ENCODE measurements at places on chromosomes 13 and 19. TPM values are rescaled to one million over a fixed set of nuclear protein-coding genes. Genes with fewer than 3 reads are reported as not detected.
A peak's percentile ranks its signal among the peaks of the same experiment; 100 is the strongest.

ZNF100 gene
- 9.2 TPM for polyA plus RNA-seq

ZMYM5 gene
- 17.4 TPM for polyA plus RNA-seq

LCP1 gene
- 10.9 TPM for polyA plus RNA-seq

SPTBN4 gene
- polyA plus RNA-seq, result 0.31 TPM

DNA sequence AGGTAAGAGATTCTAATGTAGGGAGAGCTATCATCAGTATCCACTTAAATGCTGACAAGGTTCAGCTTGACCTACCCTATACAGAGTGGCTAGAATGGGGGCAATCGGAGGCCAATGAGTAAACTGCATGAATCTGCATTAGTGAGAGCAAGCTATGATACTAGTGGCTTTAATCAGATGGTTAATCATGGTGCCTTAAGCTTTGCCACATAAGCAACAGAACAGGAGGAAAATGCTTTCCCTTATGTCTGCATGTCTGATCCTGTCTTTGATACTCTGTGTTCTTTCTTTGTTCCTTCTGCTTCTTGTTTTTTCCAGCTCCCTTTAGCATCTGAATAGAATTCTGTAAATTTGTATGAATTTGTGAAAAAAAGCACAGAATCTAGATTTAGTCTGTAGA, 91.1 kb downstream of the WDFY2 start:
- DNase-seq, result no peak

- no peak for DNase-seq
Measured at GRCh38 chr13:22121146-22121739, 450.4 kb downstream of the FGF9 start.

DNA sequence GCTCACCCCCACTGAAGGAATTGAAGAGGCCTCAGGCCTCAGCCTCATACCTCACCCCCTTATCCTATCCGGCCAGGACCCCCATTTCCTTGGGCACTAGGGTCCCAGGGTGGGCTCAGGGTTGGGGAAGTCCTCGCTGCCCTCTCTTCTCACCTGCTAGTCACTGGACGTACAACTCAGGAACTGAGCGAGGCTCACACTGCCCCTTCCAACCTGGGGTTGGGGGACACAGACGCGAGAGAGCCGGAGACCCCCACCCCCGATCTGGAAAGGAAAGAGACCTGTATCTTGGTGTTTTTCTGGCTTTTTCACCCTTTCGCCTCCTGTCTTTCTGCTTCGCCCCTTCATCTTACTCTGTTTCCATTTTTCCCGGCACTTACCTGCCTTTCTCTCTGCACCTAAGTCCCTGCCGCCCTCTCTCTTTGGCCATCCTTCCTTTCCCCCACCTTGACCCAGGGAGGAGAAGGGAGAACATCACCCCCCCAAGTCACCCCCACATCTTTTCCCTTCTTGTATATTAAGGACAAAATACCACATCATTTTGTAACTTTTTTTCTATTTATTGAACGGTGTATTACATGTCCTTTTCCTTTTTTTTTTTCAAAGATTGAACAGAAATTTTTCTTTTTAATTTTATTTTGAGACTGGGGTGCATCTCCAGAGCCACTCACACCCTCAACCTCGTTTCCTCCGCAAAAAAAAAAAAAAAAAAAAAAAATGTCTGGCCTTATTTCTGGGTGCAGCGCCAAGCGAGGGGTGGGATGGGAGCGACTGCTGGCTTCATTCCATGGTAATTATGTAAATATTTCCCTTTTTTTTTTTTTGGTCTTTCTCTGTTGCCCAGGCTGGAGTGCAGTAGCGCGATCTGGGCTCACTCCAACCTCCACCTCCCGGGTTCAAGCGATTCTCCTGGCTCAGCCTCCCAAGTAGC, 36.6 kb downstream of the ZSWIM4 start:
- no peak for DNase-seq

DNA sequence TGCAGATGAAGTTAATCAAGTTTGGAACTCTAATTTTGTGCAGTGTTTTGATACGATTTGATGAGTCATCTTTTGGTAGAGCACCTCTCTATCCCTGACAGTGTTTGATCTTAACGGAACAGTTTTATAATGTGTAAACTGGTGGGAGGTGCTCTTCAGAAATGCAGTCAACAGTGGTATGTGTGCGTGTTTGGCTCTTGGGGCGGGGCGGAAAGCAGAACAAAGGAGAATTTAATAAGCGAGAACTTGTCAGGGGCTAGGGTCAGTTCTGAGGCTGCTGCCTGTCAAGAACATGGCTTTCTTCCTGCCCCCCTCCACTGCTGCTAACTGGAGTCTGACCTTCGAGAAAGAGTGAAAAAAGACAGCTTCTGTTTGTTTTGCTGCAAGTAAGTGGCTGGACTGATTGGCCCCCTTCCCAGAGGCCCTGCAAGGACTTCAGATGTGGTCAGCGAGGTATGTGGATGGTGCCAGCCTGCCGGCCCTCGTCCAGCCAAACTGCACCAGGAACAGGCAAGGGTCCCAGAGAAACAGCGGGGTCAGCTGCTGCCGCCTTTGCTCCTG, 40.8 kb downstream of the BBC3 start:
- no peak for DNase-seq

DNA sequence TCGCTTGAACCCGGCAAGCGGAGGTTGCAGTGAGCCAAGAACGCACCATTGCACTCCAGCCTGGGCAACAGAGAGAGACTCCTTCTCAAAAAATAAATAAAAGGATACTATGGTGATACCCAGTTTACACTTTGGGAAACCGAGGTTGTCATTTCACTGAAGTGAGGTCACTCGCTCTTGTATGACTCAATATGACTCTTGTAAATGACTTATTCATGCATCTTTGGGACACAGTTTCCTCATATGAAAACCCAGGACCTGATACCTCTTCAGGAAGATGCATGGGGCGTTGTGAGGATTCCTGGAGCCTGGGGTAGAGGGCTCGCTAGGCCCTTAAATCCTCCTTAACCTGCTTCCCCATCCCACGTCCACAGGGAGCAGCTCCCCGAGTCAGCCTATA, 4.5 kb downstream of the PSMD8 start:
- no peak for DNase-seq

DNA sequence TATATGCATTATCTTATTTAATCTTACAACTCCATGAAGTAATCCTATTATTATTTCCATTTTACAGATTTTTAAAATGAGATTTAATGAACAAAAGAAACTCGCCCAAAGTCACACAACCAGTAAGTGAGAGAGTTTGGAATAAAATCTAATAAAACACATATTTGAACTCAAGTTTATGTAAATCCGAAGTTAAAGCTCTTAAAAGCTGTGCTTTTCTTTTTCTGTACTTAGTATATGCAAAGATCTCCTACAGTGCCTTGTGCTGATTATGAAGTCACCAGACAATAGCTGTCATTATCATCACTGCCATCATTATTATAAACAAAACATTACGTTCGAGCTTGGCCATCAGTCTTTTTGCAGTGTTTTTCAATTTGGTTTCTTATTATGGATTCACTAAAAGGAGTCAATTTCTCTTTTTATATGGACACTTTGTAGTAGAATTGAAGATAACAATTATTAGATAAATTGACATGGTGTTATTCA, 29.7 kb upstream of the ENOX1 start:
- no peak for DNase-seq

DNA sequence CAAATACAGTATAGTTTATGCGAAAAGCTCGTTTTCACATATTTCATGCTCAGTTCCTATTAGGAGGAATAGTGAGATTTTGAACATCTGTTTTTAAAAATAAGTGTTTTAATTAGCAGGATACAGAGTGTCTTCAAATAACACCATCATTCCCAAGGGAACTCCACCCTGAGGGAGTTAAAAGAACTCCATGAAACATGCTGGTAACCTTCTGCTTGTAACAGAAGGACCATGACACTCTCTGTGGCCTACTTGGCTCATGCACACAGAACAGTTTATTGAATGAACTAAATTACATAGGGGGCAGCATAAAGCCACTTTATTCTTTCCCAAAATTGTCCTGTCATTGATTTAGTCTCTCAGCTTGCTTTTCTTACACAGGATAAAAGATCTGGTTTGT, 809.5 kb upstream of the SLITRK6 start:
- no peak for DNase-seq

DNA sequence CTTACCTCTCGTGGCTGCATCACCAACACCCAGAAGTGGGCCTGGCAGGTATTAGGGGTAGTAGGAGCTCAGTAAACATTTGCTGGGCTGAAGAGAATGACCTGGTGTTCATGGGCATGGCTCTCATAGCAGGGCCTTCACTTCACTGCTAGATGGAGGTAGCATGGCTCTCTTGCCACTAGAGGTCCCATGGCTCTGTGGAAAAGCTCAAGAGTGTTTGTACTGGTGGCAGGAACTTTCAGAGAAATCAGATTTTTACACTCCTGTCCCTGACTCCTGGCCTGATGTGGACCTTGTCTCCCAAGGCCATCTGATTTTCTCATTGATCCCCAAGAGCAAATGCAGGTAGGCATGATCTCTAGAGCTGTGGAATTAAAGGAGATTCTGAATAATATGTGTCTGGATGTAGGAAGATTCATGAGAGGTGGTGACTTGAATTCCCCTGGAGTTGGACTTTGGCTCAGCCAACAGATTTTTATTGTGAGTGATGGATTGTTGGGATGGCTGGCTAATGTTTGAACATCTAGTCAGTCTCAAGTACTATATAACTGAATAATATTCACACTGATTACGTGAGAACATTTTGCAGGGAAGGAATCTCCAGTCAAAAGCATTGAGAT, 5.7 kb downstream of the ZNF574 start:
- DNase-seq, result no peak

DNA sequence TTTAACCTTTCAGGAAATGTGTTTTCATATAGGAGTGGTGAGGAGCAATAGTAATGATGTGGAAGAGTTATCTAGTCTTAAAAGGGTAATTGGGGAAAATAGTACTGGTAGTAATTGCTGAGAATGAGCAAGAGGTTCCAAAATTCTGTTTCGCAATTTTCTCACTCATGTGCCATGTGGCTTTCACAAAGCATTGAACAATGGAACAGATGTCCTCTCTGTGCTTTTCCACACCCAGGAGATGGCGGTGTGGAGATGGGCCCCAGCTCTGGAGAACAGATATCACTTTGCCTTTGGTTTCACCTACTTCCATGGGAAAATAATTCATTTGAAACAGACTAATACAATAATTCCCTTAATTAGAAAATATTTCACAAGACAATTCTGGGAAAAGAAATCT, 170.0 kb upstream of the SLC10A2 start:
- DNase-seq, result no peak

DNA sequence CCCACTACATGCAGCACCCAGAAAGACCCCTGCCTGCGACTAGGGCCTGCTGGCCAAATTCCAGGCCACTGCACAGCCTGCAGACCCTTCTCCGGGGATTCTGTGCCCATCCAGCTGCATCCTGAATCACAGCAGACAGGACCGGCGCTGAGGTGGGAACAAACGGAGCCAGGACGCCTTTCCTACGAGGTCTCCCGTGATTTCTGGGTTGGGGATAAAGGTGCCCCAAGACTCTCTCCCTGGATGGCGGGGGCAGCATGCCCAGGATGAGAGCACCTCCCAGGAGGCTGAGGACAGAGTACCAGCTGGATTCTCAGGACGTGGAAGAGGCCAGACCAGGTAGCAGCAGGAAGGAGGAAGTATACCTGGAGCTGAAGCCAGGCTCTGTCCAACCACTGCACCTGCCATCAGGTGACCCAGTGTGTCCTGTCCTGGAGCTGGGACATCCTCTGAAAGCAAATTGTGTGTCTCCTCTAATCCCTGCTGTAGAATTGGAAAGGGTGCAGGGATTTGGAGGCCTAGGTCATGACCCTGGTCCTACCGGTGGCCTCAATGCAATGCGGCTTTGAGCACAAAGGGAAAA, 3.4 kb upstream of the FUT5 start:
- DNase-seq, result no peak

DNA sequence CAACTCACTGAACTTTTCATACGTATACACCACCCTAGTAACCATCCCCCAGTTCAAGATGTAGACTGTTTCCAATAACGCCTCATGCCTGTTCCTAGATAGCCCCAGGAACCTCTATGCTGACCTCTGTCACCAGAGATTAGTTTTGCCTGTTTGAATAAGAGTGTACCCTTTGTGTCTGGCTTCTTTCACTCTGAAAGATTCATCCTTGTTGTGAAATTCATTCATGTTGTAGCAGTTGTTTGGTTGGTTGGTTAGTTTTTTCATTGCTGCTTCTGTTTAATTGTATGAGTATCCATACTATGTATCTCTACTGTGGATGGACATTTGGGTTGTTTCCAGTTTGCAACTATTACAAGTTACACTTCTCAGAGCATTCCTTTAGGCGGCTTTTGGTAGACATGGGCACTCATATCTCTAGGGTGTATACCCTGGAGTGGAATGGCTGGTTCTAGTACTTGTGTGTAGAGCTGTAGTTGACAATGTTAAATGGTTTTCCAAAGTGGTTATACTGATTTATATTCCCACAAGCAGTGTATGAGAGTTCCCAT, 1.6 kb downstream of the RNASEH2B start:
- no peak for DNase-seq

GRCh38 chr19:2275588-2276428, 6.2 kb downstream of the PEAK3 start:
- no peak for DNase-seq

GRCh38 chr13:73089213-73089612, 30.4 kb downstream of the KLF5 start:
- no peak for DNase-seq

DNA sequence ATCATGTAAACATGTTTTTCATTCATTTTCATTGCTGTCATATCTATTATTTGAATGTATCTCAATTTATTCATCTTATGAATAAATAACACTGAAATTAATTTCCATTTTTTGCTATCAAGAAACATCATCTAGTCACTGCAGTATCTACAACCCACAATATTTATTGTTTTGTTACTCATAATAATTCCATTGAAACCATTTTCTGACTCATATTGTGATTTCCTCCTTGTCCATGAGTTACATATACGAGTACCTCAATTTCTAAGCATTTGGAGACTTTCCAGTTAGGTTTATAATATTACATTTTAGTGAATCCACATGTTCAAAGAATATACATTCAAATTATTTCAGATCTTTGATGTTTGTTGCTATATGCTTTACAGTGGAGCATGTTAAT, 1524.0 kb downstream of the SLITRK1 start:
- no peak for DNase-seq

DNA sequence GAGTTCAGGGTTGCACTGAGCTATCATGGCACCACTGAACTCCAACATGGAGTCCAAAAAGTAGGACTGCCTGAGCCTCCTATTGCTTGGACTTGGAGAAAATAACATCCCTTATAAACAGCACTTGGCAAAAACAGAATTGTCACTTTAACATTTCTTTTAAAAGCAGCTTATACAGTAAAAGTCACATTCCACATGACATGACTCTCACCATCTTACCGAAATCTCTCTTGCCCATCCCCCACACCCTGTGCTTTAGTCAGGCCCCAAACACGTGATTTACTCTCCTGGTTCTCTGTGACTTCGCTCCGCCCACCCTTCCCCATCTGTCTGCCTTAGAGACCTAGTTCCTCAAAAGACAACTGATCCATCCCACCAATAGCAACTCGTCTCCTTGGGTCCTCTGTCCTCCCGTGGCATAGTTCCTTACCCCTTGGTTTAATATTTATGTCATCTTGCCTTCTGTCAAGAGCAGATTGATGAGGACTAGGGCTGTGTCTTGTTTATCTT, 4.6 kb downstream of the SAFB start:
- DNase-seq, result peak; percentile 25

- no peak for DNase-seq
Measured at GRCh38 chr19:18852648-18853047, 20.9 kb downstream of the UPF1 start.

Data from muscle of arm (tissue), 14 donors.